Fibroblast of villous mesenchyme (primary cell): ENCODE measurements at places on chromosomes 2 and 18. TPM values are rescaled to one million over a fixed set of nuclear protein-coding genes. Genes with fewer than 3 reads are reported as not detected.

TNFAIP6 gene
- total RNA-seq: 13.2 and 14.2 TPM in 2 replicates

RSAD2 gene
- 0.64 and 1.3 TPM in 2 replicates for total RNA-seq

LDLRAD4 gene
- total RNA-seq: 0.43 and 0.97 TPM in 2 replicates

DNA sequence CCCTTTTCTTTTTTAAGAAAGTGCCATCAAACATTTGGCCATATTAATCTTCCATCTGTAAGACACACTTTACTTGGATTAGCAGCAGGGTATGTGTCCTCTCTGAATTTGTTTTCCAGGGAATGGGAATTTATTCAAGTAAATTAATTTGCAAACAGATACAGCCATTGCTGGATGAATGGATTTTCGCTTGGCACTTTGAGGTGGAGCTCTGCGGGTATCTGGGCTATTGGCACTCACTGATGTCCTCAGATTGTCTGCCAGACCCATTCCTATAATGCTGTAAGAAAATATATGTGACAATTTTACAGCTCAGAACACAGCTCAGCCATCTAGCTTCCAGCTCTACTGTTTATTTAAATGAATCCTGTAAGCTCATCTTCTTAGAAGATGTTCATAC, 201.2 kb upstream of the CDH20 start:
- DNase-seq: no peak

- DNase-seq: no peak
Observed at GRCh38 chr18:25192065-25192464, 159.9 kb downstream of the ZNF521 start.

DNA sequence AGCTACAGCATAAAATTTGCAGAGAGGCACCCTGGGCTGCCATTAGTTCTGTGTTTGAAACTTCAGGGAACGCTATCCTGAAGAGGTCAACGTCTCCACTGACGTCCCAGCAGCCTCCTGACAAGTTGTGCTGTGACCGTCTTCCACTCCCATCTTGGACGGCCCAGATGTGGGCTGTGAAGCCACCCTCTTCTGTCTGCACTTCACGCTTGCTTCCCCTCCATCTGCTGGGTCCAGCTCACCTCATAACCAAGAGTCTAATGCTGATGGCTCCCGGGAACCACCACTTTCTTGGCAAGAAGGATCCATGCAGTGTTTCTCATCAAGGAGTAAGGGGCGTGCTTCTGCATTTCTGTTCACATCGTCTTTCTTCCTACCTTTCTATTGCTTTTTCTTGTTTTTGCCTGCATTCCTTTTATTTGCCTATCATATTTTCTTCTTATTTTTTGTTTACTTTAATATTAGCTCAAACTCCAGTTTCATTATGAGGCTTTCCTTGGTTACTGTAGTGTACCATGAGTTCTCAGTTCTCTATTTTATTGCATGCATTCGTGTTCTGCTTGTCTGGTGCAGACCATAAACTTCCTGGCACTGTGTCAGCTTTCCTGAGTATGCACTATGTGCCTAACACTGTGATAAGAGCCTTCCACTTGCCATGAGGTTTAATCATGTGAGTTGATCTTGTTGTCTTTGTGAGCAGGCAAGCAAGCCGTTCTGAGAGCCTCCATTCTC, 631.8 kb upstream of the RAB6C start:
- DNase-seq: no peak

- DNase-seq: no peak
Observed at GRCh38 chr2:75537658-75538057, 23.1 kb downstream of the EVA1A start.

DNA sequence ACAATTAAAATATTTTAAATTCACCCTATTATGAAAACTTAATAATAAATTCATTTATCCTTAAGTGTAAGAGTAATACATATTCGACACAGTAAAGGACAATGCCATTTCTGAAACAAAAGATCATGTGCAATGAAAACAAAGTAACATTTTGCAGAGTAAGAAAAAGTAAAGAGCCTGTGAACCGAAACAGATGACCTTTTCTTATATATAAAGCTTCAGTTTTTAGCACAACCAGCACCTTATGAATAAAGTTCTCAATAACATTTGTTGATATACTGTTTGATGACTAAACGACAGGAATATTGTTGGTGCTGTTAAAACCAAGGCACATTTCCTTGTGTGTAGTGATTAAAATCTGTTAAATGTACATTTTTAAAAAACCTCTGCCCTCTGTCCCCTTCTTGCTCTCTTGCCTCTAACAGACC, 1.5 kb downstream of the PELI1 start:
- no peak for DNase-seq

- DNase-seq: no peak
Observed at GRCh38 chr18:13530033-13530878, 196.1 kb downstream of the FAM210A start.

- no peak for DNase-seq
Observed at GRCh38 chr18:26057344-26057773, 33.1 kb downstream of the SS18 start.

- peak; percentile 30 for DNase-seq
Observed at GRCh38 chr18:35060122-35060815, 19.1 kb downstream of the MAPRE2 start.

DNA sequence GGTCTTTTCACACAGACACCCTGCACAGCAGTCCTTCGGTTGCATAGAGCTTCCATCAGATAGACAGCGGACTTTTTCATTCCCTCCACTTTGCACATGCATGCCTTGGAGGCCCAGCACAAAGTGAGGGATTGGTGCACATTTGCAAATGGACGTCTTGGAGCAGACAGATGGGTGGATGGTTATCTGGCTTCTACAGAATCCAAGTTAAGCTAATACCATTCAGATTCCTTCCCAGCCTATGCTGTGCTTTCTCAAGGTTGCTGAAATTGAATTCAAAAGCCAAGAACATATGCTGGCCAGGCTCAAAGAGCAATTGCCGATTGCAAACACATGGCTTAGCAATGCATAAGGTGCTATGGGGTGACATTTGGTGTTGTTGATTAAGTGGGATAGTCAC, 186.4 kb downstream of the VAPA start:
- DNase-seq: no peak

- DNase-seq: peak; percentile 46
Observed at GRCh38 chr18:12907258-12907925, 23.4 kb upstream of the PTPN2 start.

DNA sequence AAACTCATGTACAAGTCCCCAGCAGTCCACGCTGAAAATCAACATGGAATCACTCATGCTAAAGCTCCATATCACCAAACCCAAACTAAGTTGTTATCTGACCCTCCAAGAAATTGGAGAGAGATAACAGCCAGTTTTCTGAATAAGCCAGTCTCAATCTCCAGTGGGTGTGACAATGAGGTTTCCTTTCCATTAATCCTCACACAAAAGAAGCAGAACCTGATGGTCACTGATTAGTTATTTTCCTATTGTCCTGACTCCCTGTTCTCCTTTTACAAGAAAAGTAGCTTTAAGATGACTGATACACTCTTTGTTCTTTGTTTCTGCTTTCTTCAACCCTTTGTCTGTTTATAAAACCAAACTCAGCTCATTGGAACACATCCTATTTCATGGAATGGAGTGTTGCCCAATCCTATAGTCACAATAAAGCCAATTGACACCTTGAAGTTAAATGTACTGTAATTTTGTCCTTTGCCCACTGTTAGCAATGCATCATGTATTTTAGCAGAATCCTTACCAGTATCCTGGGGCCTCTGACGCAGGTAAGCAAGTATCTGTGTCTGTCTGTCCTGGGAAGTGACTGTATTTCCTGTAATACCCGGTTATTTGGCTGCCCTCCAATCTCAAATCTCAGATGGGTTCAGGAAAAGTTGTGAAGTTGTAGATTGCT, 30.6 kb upstream of the SH3RF3 start:
- peak; percentile 10 for DNase-seq
